ENCODE measurements at places on chromosomes 6 and 20. TPM values are rescaled to one million over a fixed set of nuclear protein-coding genes. Genes with fewer than 3 reads are reported as not detected.
A peak's percentile ranks its signal among the peaks of the same experiment; 100 is the strongest.

DNA sequence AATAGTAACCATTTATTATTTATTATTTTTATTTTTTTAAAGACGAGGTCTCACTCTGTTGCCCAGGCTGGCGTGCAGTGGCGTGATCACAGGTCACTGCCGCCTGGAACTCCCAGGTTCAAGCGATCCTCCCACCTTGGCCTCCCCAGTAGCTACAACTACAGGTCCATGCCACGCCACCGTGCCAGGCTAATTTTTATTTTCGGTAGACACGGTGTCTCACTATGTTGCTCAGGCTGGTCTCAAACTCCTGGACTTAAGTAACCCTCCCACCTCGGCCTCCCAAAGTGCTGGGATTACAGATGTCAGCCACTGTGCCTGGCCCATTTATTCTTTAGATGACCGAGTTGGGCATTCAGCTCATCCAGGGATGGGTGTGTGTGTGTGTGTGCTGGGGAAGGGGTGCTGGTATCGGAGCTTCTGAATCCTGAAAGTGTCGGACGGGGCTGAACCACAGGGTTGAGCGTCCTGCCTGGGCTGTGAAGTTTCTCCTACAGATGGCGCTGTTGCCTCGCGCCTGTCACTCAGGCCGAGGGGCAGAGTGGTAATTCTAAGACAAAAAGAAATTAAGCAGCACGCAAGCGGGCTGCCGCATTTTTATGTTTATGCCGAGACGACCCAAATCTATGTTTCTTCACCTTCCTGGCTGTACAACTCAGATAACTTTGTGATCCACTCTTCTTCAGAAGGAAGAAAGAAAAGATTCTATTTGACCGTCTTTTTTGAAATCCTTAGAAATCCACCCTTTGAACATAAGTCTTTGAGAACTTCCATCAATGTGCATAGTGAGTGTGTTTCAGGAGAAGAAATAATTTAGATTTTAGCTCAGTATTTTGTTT, 252.8 kb downstream of the CDH26 start:
- peak; percentile 64 for DNase-seq

GHRH gene
- not detected for polyA plus RNA-seq

CGAS gene
- 0.55 TPM for polyA plus RNA-seq

CD40 gene
- 4.7 TPM for polyA plus RNA-seq

DNA sequence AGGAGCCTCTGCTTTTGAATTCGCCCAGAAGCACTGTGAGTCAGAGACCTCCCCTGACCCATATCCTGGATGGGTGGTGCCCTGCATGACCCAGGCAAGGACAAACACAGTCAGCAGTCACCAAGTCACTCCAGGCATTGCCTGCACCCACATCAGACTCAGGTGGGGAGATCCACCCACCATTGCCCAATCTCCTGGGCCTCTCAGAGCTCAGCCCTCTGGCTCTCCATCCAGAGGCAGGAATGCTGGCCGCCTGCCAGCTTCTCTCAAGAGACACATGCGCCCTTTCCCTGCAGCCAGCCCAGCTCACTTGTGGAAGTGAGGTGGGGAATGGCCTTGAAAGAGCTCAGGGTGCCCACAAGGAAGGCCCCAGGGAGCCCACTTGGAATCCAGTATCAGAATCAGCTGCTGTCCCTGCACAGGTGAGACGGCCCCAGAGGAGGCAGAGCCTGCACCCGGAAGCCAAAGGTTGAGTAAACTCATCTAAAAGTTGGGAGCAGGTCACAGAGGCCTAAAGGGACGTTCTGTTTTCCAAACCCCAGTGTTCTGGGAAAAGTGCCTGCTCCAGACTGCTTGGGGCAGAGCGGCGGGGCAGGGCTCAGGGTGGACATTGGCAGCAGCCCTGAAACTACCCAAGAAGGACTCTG, 129.8 kb downstream of the PREX1 start:
- DNase-seq, result peak; percentile 78

- DNase-seq, result no peak
Observed at GRCh38 chr6:149140910-149141290, 176.6 kb upstream of the TAB2 start.

HEY2 gene
- 21.4 TPM for polyA plus RNA-seq

GRCh38 chr6:132054525-132054924, 103.4 kb upstream of the CCN2 start:
- no peak for DNase-seq

DNA sequence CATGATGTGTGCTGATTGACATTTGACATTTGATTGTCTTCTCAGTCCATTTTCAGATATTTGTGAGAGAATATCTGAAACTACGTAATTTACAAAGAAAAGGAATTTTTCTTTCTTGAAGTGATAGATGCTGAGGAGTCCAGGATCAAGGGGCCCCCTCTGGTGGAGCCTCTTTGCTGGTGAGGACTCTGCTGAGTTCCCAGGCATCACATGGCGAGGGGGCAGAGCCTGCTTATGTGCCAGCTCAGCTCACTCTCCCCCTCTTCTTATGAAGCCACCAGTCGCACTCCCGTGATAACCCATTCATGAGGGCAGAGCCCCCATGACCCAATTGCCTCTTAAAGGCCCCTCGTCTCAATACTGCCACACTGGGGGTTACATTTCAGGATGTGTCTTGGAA, 91.3 kb downstream of the RPP40 start:
- no peak for DNase-seq

- DNase-seq, result no peak
Observed at GRCh38 chr20:10362674-10363073, 71.3 kb downstream of the MKKS start.

THEMIS gene
- polyA plus RNA-seq, result 0.01 TPM

DNA sequence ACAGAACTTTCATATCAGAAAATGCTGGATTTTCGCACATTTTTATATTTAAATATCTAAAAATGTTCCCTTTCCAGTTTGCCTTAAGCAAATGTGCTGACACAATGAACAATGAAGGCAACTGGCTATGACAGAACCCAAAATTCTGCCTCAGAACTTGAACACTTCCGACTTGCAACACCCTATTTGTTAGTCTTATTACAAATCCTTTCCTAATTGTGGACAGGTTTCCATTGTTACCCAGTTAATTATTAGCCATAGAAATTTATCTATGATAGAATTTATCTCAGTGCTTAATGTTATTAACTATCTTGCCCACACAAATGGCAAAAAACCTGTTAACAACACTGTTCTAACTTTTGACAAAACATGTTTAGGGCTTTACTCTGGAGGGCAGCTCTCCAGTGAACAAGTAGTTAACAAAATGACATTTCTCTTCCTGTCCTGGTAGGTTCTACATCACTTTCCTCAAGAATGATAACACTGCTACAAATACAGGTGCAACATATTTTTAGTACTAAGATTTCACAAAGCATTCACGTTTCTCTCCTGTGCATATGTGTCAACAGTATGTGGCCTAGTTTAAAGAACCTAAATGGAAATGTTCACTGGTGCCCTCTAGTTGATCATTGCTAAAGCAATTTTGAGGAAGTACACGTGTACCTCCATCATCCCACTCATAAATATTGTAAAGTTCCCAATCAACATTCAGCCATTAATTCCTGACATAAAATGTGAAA, 58.4 kb downstream of the HIVEP2 start:
- no peak for DNase-seq

GRCh38 chr6:40504274-40504673, 82.9 kb downstream of the LRFN2 start:
- no peak for DNase-seq

CCN5 gene
- polyA plus RNA-seq, result 11.0 TPM

DNA sequence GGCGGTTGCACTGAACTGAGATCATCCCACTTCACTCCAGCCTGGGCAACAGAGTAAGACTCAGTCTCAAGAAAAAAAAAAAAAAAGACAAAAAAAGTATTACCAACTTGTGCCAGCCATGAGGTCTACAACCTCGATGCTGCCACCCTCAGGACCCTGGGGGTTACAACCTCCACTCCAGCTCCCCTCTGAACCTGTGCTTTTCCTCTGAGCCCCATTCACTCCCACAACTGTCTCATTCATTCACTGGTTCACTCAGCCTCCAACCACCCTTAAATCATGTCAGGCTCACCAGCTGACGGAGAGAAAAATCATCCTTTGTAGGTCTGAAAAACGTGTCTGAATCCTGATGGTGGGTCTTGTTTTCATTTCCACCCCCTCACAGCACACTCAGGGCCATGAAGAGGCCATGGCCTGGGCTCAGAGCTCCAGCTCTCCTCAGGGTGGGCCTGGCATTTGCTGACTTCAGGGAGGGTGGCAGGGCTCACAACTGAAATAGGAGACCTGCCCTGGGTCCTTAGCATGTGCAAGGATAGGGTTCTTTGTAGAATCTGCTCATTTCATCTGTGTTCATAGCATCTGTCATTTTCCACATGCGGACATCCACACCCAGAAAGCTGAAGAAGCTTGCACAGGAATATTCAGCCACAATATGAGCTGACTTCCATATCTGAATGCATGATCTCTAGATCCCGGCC, 1.9 kb upstream of the ULBP1 start:
- no peak for DNase-seq

RIN2 gene
- 15.7 TPM for polyA plus RNA-seq

GRCh38 chr6:91088976-91089375, 502.1 kb upstream of the MAP3K7 start:
- DNase-seq, result no peak

GRCh38 chr6:31079656-31080261, 32.6 kb downstream of the C6orf15 start:
- DNase-seq, result no peak

DNA sequence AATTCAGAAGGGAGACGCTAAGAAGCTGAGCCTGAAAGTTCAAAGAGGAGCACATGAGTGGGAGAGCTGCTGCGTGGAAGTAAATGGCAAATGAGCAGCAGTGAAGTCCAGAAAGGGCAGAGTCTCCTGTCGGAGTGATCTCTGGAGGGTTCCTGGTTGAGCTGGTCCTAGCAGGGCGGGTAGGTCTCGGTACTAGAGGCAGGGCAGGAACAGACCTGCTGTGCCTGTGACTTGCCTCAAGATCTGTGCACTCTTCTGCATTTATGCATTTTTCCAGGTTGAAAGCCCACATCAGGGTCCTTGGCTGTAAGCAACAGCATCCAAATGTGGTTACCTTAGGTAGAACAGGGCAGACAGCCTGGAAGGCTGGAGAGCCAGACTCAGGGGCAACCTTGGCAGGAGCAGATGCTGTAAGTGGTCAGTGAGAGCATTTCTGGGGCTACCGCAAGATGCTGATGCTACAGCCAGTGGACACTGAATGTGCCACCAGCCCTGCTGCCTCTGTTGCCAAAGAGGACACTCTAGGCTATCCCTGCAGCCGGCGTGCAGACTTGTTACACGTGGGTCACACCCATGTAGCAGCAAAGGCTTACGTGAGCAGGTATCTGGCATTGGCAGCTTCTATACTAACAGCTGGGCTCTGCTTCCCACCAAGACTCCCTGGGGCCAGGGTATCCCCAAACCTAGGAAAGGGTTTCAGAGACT, 8.4 kb downstream of the DUSP22 start:
- DNase-seq, result no peak
